ENCODE measurements at places on chromosomes 7 and 10.

DNA sequence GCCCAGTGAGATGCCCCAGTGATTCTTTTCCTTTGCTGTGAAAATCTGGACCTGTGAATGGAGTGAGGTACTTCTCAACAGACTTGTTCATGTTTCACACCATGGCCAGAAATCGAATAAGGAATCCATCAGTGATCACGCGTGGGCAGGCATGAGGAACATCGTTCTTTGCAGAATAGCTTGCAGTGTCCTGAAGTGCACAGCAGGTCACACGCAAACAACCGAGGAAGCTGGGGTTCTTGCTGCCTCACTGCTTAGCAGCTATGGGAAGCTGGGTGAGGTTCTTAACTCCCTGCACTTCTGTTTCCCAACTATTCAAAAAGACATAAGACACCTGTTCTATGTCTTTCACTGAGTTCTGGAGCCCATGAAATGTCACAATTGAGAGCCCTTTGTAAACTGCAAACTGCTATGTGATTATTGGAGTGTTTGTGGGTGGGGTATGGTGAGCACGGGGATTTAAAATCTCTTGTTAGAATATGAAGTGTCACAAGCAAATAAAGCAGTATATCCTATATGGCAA lies 253.4 kb downstream of the KIAA1217 start:
- no peak for DNase-seq

DNA sequence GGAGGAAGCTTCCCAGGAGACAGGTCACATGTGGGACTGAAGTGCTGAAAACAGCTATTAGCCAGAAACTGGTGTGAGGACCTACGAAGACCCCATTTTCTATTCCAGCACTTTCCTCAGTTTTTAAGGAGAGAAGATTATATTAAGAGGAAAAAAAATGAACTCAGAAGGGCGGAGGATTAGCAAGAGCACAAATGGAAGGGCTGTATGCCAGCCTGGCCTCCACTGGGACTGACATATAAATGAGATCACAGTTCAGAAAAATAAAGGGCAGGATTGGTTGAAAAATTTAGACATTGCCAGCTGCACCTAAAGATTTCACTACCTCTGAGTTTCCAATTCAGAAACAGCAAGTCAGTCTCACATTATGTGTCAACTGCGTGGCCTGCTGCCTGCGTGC lies 53.0 kb downstream of the GSDME start:
- no peak for DNase-seq

- DNase-seq = no peak
Measured at GRCh38 chr7:84583331-84583730, 388.7 kb upstream of the SEMA3A start.

- no peak for DNase-seq
Measured at GRCh38 chr10:127408733-127409132, 140.4 kb upstream of the NPS start.

DNA sequence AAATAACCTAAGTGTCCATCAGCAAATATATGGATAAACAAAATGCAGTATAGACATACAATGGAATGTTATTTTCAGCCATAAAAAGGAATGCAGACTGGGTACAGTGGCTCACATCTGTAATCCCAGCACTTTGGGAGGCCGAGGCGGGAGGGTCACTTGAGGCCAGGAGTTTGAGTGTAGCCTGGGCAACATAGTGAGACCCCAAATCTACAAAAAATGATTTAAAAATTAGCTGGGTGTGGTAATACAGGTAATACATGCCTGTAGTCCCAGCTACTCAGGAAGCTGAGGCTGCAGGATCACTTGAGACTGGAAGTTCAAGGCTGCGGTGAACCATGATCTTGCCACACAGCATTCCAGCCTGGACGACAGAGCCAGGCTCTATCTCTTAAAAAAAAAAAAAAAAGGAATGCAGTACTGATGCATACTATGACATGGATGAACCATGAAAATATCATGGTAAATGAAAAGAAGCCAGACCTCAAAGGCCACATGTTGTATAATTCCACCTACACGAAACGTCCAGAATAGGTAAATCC lies 6.9 kb downstream of the MCMBP start:
- no peak for DNase-seq

DNA sequence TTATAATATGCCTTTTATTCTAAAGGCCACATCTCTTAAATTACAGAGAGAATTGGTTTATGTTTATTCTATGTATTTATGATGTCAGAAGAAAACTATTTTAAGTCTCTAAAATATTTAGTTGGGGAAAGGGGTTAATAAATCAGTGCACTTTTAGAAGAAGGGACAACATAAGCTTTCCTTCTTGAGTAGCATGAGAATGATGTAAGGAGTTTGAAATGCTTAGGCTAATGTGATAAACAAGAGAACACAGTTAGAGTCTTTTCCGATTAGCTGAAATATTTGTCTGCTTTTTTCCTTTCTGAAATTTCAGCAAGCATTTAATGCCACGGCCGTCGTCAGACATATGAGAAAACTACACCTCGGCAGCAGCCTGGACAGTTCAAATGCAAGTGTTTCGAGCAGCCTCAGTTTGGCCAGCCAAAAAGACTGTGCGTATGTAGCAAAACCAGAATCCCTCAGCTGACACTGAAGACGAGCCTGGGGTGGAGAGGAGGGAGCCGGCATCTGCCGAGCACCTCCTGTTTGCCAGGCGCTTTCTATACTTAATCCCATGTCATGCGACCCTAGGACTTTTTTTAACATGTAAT lies 176.2 kb downstream of the CCDC3 start:
- no peak for DNase-seq

- DNase-seq = no peak
Measured at GRCh38 chr10:91520661-91521060, 110.5 kb downstream of the HECTD2 start.

All from activated CD4-positive, alpha-beta T cell treated with anti-CD3 and anti-CD28 coated beads, Interleukin-2, amount 50 U/mL, for 4 hours (primary cell).